NCI-H1417 treated with DMSO at 0.1 percent for 48 hours (cell line): ENCODE measurements at places on chromosomes 1 and 21.
A peak's percentile ranks its signal among the peaks of the same experiment; 100 is the strongest.

- no peak for DNase-seq
Observed at GRCh38 chr1:81678779-81679178, 122.0 kb upstream of the ADGRL2 start.

DNA sequence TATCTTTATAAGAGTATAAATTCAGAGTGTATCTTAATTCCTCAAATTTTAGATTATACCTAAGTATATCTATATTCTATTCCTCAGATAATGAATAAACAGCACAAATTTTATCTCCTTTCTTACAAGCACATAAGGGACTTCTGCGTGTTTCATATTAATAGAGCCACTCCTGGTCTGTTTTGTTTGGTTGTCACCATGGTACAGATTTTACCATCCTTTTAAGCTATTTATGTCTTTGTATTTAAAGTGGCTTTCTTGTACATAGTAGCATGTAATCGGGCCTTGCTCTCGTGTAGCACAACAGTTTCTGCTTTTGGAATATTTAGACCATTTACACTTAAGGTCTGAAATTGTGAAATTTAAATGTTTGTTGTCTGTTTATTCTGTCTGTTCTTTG is 52.6 kb upstream of the SLC35A3 start:
- DNase-seq, result no peak

GRCh38 chr1:25810341-25811299 is 9.1 kb upstream of the MTFR1L start:
- peak; percentile 7 for DNase-seq

DNA sequence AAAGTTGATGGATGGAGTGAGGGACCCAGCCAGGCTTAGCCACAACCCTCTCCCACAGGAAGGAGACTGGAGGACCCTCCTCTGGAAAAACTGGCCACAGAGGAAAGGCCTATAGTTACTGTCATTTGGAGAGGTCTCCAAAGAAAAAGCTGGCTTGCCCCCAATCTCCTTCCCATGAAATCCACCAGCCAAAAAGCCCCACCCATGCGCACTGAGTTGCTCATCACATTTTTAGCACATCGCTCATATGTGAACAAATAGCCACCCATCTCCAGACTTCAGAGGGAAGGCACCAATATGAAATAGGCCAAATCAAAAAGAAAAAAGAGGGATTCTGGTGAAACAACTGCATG is 36.9 kb upstream of the QSOX1 start:
- no peak for DNase-seq

DNA sequence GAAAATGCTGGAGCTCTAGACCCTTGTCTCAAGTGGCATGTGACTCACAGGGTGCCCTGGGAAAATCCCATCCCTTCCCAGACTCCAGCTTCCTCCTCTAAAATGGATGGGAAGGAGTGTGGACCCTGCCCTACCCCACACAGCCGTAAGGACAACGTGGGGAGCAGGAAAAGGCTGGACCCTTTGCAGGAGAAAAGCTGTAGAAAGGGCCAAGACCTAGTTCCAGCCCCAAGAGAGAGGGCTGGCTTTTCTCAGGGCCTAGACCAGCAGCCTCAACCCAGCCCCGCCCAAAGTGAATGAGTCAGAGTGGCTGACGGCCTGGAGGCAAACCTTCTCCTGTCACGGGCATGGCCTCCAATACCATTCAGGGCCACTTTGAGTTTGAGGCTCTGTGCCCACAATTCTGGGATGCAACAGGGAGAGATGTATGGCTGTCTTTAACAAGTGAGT is 1.1 kb downstream of the LAMB3 start:
- no peak for DNase-seq

- DNase-seq, result no peak
Observed at GRCh38 chr1:18879791-18880309, 20.4 kb upstream of the TAS1R2 start.

DNA sequence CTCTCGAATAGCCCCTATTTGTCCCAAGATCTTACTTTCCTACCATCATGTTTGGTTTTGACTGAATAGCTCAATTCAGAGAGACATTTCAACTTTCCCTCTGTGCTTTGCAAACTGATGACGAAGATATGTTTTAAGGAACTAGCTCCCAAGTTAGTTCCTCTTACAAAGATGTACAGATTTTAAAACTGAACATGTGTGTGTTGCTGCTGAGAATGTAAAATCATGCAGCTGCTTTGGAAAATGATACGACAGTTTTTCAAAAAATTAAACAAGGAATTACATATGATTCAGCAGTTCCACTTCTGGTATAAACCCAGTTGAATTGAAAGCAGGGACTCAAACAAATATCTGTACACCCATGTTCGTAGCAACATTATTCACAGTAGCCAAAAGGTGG is 33.6 kb downstream of the KIF26B start:
- no peak for DNase-seq

DNA sequence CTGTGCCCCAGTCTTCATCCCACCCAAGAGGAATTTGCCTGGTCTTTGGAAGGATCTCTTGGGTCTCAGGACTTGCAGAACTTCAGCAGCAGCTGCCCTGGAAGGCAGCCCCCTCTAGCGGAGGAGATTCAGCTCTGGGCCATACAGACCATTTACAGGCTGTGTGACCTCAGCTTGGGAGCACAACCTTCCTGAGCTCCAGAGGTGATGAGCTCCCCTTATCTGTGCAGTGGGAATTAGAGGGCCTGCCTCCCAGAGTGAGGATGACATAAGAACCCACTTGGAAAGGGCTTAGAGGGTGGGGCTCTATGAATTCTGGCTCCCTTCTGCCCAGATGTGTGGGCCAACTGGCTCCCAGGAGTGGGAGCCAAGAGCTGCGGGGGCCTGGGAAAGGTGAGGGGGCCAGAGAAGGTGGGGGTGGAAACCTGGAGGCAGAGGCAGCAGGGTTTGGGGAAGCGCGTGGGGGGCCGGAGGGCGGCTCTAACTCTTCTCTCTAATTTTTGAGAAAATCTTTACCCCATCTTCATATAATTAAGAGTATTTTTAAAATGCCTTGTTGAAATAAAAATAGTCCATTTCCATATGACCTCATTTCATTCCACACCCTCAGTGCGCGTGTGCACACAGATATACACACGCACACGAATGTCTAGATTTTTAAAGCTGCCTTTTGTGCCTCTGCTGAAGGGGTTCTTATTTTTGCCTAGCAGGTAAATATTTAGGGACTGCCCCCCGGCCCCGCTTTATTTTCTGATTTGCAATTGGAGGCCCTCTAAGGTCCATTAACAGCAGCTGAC is 21.5 kb downstream of the EPHB2 start:
- DNase-seq, result no peak

- DNase-seq, result no peak
Observed at GRCh38 chr1:228060458-228061190, 21.9 kb upstream of the ARF1 start.

GRCh38 chr1:41852091-41852490 is 66.6 kb downstream of the HIVEP3 start:
- no peak for DNase-seq

DNA sequence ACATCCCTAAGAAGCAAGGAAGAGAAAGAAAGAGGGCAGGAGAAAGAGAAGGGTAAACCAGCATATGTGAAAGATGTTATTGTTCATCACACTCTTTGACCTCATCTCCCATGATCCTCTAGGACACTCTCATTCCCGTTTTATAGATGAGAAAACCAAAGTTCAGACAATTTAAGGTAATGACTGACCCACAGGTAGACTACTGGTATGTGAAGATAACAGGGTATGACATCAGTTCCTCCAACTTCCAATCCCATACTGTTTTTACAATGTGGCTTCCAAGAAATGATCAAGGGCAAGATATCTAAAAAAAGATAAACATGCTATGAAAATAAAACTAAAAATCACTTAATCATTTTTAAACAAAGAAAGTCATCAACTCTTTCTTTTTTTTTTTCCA is 95.2 kb upstream of the TNFSF4 start:
- no peak for DNase-seq

DNA sequence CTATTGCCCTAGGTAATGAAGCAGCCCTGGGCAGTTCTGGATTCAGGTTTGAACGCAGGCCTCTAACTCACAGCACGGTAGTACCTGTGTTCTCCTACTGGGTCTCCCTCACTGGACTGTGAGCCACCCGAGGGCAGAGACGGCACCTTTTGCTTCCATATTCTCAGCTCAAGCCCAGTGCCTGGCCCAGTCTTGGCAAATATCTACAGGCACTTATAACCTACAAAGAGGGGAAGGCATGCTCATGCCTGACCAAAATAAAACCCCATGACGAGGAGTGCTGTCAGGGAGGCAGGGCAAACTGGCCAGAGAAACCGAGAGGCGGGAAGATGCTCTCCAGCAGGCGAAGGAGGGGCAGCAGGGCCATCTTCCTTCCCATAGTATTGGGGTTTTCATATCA is 91.1 kb downstream of the DDX20 start:
- DNase-seq, result no peak

GRCh38 chr1:17877316-17877715 is 122.2 kb downstream of the ACTL8 start:
- DNase-seq, result no peak

DNA sequence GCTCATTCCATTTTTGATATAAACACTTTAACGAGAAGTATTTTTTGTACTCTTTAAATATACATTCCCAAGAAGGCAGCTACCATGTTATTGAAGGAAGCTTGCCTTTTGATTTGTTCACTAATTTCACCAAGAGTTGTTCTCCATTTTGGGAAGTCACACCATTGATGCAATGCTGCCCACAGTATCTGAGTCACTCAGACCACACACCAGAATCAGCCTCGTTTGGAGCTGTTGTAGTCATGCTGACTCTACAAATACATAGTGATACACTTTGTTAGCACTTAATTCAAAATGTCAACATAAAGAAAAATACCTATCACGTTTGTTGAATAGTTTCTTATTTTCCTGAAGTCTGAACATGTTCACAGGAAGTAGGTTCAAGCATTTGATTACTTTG is 78.7 kb downstream of the PAPPA2 start:
- no peak for DNase-seq

- no peak for DNase-seq
Observed at GRCh38 chr1:227315629-227316346, 2.5 kb downstream of the CDC42BPA start.

- DNase-seq, result no peak
Observed at GRCh38 chr1:92538413-92539061, 51.8 kb upstream of the GFI1 start.

- no peak for DNase-seq
Observed at GRCh38 chr1:164625004-164625617, 66.1 kb downstream of the PBX1 start.

- DNase-seq, result no peak
Observed at GRCh38 chr1:167791281-167792187, 69.8 kb downstream of the MPZL1 start.

DNA sequence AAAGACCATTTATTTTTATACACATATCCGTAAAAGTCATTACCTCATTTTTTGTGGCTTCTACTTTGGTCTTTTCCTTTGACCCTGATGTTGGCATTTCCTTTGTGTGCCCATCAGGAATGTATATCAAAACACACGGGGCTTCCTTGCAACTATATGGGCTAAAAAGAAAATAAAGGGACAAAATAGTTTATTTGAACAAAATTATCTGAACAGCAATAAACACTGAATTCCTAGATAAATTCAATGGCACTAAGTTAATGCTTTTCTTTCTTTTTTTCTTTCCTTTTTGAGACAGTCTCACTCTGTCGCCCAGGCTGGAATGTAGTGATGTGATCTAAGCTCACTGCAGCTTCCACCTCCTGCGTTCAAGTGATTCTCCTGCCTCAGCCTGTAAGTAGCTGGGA is 45.2 kb downstream of the EPRS1 start:
- DNase-seq, result no peak

DNA sequence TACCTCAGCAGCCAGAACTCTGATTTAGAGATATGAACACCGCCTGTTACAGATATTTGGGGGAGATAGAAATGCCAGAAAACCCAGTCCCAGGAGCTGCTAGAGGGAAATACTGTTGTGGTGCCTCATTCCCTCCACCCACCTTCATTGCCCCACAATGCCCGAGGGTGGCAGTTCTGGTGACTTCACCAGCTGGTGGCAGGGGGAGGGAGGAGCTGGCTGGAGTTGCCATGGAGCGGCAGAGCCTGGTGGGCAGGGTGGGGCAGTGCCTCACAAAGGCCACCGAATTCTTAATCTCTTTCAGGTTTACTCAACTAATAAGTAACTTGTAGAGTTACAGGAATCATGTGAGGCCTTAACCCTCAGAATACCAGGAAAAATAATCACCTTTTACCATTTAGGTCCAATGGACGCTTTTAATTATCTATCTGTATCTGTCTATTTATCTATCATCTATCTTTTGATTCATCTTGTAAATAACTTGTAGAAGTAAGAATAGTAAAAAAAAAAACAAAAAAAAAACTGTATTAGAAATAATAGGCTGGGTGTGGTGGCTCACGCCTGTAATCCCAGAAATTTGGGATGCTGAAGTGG is 11.7 kb upstream of the S100A11 start:
- DNase-seq, result no peak
